ENCODE measurements at places on chromosomes 4 and X.

DNA sequence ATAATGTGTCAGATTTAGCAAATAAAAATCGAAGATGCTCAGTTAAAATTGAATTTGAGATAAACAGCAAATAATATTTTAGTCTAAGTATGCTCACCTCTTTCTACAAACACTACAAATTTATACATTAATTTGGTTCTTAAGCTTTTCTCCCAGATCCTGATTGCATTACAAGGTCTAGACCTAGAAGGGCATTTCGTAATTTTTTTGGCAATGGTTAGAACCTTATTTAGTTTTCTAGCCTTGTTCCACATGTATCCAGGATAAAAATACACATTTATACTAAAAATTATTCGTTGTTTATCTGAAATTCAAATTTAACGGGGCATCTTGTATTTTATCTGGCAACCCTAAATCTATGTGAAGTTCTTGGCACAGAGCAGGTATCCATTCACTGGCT, 2.5 kb upstream of the CDKL5 start:
- no peak for DNase-seq

GRCh38 chr4:26441102-26441501, 49.2 kb downstream of the CCKAR start:
- no peak for DNase-seq

DNA sequence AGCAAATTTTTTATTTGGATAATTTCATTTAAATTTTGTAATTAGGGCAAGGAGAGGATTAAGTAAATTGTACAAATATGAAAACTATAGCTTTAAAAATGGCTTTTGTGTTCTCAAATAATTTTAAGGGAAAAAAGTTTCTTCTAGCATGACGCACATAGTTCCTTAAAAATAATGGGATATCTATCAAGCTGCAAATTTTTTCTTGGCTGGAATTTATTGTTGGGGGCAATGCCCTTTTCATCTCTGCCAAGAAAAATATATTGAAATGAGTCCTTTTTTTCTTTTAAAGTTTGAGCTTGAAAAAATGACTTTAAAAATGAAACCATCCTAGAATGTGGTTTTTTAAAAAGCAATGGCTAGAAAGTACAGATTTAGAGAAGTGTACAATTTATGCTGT, 154.4 kb upstream of the UGT8 start:
- DNase-seq, result no peak

- no peak for DNase-seq
Observed at GRCh38 chr4:79181190-79181589, 144.7 kb downstream of the NAA11 start.

DNA sequence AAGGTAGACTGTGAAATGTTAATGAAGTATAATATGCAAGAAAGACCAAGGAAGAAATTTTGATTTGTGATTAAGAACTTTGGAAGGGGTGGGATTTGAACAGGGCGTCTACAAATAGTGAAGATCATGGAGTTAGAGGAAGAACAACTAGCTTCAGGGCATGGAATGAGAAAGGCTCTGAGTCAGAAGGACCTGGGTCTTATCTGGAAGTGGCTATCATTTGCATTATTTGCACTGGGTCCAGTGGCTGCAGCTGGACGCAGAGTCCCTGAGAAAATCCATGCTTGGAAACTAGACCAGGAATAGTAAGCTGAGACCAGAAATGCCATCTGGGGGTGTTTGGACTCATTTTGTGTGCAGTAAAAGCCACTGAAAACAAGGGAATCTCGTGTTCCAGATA, 4.3 kb upstream of the LIMCH1 start:
- DNase-seq, result peak; percentile 70

- no peak for DNase-seq
Observed at GRCh38 chr4:130808492-130808891, 1712.5 kb downstream of the C4orf33 start.

DNA sequence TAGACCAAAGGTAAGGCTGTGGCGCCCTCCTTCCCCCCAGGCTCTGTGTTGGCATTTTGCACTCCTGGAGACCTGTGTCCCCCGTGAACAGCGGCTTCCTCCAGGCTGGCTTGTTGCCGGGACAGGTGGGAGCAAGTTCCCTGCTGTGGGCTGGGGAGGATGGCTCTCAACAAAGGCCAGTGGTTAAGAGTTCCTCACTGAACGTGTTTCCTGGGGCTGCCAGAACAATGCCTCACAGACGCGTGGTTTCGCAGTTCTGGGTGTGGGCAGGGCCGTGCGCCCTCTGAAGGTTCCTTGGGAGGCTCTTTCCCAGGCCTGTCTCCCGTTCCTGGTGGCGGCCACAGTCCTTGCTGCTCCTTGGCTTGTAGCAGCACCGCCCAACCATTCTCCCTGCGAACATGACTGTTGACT, 33.4 kb downstream of the NELFA start:
- peak; percentile 50 for DNase-seq

DNA sequence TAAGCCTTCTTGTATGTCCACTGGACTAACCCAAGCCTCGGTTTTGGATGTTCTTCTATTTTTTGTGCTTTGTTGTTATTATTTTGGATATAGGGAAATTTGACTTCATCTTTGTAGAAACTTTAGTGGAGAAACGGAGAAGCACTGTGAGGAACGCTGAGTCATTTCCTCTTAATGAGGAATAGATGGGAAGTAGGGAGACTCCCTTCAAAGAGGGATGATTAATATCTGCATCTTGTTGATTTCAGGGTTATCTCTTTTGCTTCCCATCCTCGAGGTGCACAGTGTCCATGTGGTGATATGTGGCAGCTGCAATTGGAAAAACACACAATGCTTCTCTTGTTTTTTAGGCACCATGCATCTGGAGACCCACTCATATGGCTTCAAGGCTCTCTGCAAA, 1147.9 kb downstream of the NLGN4X start:
- no peak for DNase-seq

DNA sequence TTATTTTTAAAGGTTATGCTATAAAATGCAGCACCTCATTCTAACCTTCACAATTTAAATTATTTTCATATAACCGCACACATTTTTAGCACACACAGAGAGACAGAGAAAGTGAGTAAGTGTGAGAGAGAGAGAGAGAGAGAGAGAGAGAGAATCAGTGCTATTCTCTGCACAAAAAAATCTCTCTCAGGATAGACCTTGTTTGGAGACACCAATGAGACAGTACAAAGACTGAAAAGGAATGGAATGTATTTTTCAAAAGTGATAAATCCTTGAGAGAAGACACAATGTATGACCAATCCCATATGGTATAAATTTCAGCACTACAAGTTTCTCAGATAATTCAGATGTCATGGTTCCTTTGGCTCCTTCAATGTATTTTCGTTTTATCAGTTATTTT, 132.1 kb upstream of the PCDH18 start:
- no peak for DNase-seq

DNA sequence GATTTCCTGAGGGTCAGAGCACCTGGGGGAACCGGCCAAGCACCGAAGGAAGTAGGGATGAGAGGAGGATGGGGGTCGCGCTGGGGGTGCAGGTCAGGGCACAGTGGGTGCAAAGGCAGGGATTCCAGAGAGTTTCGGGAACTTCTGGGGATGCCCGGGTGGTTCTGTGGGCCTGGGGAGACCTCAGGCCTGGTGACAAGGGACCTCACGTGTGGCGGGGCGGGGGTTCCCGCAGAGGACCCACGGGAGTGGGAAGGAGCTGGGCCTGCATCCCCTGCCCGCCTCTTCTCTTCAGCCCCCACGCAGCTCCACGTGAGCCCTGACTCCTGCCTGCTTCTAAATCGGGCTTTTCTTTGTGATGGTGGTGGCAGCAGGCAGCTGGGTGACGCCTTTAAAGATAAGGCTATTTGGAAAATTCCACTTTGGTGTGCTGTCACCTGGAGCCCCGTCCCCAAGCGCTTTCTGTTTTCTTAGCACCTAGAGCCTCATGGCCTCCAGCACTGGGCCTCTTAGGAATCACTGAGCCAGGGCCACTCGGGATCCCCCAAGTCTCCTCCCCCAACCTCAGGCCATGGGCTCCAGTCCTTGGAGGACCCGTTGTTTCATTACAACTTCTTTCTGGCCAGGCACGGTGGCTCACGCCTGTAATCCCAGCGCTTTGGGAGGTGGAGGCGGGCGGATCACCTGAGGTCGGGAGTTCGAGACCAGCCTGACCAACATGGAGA, 7.1 kb upstream of the TBC1D14 start:
- DNase-seq, result no peak
